ENCODE measurements at places on chromosomes 12 and 14. TPM values are rescaled to one million over a fixed set of nuclear protein-coding genes. Genes with fewer than 3 reads are reported as not detected.

Gene GARIN6
- total RNA-seq, result not detected

Gene LALBA
- not detected for total RNA-seq

Gene NELL2
- 1.7 TPM for total RNA-seq

Gene COX8C
- total RNA-seq, result not detected

DNA sequence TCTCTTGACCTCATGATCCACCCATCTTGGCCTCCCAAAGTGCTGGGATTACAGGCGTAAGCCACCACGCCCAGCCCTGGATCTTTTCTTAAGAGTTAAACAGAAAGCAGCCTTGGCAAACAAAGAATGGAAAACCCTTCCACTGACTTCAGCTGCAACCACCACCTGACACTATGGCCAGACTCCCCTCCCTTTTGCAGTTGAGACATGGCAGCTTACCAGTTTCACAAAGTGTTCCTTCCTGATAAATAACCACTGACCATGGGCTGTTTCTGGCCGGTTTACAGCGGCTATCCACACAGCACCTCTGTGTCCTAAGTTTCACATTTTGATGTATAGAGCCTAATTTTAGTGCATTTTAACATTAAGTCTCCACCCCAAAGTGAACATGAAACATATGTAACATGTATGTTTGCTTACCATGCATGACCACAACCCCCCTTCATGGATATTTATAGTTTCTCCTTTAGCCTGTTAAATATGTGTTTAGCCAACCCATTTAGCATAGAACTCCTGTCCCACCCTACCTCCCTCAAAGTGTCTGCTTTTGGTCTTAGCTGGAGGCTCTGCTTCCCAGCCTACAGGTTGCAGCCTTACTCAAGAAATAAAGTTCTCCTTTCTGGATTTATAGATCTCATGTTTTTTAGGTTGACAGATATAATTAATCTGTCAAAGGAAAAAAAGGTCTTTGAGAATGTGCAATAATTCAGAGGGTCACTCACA lies 32.7 kb upstream of the RAB21 start:
- DNase-seq, result no peak

GRCh38 chr12:1915082-1915968 lies 3.1 kb downstream of the CACNA2D4 start:
- DNase-seq, result no peak

DNA sequence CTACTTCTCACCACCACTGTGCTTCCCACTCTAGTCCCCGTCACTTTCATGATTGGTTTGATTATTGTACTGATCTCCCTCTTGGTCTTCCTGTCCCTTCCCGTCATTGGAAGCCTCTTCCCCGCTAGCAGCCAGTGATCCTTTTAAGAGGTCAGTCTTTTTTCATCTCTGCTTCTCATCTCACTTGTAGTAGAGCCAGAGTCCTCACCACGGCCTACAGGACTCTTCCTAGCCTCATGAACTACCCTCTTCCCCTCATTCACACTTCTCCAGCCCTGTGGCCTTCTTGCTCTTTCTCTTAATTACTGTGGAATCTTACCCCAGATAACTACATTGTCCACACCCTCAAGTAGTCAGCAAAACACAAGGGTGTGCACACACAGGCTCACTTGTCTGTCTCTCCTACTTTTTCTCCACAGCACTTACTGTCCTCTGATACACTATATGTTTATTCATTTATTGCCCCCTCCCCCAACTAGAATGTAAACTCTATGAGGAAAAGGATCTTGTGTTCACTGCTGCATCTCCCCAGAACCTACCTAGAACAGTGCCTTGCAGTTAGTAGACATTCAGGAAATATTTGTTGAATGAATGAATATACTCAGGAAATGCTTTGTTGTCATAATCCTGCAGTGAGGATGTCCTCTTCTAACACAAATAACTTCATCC lies 66.3 kb downstream of the CKB start:
- DNase-seq, result no peak

GRCh38 chr12:25698772-25699171 lies 145.7 kb upstream of the LMNTD1 start:
- DNase-seq, result no peak

GRCh38 chr12:110670161-110670701 lies 18.7 kb downstream of the HVCN1 start:
- no peak for DNase-seq

- DNase-seq, result no peak
Observed at GRCh38 chr12:115322275-115322674, 638.3 kb upstream of the TBX3 start.

Measured in endothelial cell (in vitro differentiated cells).